Activated CD8-positive, alpha-beta memory T cell treated with anti-CD3 and anti-CD28 coated beads, Interleukin-2, amount 50 U/mL, for 4 hours (primary cell): ENCODE measurements at places on chromosomes 4 and X.

- no peak for DNase-seq
Observed at GRCh38 chr4:68907245-68907644, 44.4 kb downstream of the UGT2A3 start.

DNA sequence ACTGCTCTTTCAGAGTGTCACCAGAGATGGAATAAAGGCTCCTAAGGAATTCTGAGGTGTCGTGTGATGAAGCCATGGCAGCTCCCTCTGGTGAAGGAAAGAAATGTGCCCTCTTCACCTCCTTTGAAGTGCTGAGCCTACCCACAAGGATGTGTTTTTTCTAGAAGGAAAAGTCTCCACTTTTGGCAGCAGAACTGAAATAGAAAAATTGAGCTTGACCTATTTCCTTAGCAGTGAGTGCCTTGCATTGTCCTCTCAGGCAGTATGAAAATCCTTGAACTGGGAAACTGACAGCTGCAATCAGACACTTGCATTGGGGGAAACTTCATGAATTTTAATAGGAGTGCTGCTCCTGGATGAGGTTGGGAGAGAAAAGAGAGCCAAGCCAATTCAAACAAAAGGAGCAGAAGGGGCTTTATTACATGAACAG lies 95.2 kb downstream of the DCLK2 start:
- DNase-seq = no peak

DNA sequence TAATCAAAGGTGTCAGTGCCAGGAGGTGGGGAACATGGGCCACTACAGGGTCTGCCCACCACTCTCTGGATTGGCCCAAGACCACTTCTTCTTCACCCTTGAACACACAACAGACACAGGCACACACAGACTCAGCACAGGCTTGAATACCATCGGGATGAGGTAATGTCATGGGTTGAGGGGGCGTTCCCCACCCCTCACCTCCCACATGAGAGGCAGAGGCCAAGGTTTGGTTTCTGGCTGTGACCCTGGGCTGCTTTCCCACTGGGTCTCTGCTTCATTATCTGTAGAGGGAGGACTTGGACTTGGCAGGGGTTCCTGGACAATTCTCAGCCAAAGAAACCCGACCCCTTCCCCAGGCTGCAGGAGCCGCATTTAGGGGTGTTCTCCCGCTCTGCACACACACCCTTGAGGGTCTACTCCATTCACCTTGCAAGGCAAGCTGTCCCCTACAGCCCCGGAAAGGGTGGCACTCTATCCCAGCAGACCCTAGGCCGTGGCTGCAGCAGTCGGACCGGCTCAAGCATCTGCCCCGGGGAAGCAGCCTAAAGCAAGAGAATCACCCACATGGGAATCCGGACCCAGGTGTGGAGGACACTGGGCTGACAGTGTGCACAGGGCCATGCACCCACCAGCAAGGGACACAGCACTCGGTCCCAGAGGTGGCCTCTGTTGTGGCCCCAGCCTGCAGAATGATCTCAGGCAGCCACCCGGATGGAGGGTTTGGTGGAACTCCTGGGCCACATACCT lies 62.4 kb downstream of the TRMT44 start:
- no peak for DNase-seq

GRCh38 chrX:153791104-153791852 lies 2.9 kb downstream of the IDH3G start:
- no peak for DNase-seq

DNA sequence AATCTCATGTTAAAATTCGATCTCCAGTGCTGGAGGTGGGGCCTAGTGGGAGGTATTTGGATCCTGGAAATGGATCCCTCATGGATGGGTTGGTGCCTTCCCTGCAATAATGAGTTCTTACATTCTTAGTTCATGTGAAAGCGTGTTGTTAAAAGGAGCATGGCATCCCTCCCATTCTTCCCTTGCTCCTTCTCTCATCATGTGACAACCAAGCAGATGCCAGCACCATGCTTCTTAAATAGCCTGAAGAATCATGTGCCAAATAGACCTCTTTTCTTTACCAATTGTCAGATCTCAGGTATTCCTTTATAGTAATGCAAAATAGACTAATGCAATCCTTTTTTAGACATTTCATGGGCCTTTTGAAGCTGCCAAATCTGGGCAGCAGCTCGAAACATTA lies 29.0 kb upstream of the CLNK start:
- DNase-seq = no peak

GRCh38 chr4:109989044-109989443 lies 76.4 kb downstream of the EGF start:
- DNase-seq = no peak

DNA sequence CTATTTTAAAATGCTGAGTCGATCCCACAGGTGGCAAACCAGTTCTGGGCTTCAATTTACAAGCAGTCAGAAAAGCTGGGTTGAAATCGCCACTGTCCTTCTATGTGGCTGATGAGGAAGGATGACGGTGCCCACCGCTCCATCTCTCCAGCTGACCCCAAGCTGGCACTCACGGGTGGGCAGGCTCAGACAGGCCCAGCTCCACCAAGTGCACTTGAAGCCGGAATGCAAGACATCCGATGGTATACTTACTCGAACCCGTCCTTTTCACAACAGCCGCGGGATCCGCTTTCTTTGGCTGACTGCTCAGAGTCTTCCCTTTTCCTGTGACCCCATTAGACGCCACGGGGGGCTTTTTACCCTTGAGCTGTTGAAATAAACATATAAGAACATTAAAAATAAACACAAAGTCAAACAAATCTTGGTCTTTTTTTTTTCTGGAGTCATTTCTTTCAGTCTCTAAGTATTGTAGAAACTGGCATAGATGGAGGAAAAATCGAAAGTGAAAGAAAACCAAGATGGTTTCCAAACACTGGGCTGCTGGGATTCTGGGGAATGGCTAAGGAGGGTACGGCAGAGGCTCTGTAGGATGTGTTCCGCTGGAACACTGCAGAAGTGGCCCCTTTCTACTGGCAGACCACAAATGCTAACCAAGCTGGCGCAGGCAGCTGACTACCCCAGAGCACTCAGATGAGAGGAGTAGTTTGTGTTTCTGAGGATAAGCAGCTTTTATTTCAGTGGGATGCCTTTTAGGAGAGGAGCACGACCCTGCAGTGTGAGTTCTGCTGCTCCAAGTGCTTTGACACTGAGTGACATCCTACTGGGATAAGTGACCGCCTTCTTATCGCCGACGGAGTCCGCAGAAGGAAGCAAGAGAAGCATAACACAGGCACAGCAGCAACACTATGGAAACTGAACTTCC lies 160.9 kb downstream of the AFAP1 start:
- DNase-seq = no peak

- DNase-seq = no peak
Observed at GRCh38 chr4:16759931-16760582, 138.4 kb downstream of the LDB2 start.

DNA sequence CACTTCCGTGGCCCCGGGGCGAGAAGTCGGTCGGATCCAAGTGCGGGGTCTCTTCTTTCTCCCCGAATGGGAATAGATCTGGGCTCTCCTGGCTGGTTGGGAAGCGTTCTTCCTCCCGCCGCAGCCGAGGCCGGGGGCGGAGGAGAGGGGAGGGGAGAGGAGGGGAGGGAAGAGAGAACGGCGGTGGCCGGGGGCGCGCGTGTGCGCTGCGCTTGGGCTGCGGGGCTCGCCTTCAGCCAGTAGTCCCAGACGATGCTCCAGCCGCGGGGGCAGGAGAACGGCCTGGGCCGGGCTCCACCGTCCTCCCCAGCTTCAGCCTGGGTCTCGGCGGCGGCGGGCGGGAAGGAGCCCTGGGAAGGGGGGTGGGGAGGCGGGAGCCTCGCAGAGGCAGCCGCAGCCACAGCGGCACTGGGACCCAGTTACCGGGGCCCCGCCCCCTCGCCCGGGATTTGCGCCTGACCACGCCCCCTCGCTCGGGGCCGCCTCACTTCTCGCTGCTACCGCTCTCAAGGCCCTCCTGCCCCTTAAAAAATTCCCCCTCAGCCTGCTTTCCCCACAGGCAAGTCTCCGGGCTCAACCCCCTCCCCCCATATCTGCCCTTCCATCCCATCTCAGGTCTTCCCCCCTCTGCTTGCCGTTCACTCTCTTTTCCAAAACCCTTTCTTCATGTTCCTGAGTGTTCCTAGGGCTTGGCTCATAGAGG lies at the start of gene FGD1:
Gene FGD1, minus strand, starts transcription at position 421 of the 703 bp plus-strand sequence. CDS start 802 bp downstream, outside the sequence.
- DNase-seq = peak; percentile 55

DNA sequence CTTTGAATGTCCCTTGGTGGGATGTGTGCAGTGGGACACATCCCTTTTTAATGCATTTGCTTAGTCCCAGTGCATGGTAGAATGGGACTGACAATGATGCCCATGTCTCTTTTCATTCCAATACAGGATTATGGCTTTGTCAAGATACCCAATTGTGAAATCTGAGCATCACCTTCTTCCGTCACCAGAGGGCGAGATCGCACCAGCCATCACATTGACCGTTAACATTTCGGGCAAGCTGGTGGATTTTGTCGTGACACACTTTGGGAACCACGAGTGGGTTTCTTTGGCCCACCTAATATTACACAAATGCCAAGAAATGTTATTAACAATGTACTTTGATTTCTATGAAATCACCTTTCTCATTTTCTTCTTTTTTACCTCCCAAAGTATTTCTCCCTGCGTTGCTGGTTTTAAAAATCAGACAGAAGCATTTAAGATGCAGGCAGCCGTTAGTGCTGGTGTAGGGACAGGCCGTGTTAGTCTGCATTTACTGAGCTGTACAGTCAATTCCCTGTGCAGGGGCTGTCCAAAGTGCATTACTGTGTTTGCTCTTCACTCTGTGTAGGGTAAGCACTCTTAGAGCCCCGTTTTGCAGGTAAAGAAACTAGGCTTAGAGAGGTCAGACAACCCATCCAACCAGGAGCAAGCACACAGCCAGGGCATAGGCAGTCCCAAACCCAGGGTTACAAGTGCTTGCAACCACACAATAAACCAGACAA lies 46.5 kb downstream of the CWH43 start:
- no peak for DNase-seq

GRCh38 chrX:20063716-20064351 lies 52.9 kb downstream of the MAP7D2 start:
- DNase-seq = no peak

DNA sequence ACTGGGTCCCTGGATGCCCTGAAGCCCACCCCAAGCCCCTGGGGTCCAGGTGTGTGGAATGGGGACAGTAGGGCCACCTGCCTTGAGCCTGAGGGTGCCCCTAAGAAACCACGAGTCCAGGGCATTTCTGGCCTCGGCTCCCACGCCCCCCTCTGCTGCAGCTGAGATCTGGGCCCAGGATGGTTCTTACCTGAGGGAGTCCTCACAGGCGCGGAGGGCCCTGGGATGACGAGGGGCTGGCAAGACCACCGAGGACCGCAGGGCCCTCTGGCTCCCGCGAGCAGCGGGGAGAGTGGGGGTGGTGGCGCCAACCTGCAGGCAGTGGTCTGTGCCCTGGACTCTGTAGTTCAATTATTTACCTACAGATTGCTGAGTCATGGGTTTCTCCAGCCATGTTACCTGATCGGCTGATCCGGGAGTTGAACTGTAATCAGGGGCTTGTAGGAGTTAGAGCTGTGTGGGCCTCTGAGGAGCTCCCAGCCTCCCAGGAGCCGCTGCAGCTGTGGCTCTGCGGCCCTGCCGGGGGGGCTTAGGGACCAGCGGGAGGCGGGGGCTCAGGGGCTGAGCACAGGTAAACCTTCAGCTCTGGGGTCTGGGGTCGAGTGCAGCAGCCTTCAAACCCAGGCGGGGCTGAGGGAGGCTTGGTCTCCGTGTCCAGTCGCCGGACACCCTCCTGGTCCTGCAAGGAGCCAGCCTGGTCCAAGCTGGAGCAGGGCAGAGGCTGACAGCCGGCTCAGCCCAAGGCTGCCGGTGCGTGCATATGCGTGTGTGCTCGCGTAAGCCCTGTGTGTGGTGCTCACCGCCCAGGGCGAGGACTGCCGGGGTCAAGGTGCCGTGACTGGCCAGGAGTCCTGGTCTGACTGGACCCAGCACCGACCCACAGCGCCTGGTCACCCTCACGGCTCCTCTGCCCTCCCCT lies at the start of gene SLC26A1:
Gene SLC26A1, minus strand, starts transcription at position 294 of the 919 bp plus-strand sequence. CDS start 1,701 bp downstream, outside the sequence.
- DNase-seq = peak; percentile 12

DNA sequence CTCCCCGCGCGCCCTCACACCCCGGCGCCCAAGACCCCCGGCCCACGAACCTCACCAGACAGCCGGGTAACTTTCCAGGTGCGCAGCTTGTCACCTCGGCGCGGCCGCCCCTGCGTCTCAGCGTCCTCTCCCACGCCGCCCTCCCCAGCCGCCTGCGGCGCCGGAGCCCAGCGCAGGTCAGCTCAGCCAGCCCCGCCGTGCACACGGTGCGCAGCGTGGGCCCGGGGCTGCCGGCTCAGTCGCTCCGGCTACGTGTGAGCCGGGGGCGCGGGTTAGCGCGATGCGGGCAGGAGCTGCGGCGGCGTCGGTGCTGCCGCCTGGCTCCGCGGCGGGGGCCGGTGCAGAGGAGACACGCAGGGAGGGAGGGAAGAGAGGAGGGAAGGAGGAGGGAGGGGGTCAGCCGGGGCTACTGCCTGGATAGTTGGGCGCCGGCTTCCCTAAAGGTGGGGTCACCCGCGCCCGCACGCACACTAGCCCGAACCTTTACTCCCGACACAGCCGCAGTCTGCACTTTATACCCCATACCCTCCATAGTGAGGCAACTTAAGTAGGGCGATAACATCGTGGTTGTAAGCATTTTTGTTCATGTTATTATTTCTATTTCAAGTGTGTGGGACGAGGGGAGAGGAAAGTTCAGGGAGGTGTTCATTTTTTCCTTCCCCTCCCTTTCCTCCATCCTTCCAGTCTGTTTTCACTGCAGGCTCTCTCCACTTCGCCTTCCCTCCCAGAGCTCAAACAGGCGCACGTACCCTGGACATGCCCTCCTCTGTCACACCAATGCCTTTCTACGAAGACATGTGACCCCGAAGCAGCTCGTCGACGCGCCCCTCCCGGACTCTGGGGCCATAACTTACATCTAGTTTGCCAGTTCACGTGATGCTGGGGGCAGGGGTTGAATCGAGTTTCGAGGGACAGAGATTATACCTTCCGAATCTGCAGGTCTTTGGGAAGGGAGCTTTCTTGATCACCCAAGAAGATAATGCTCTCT lies at the start of gene PRKG2:
Gene PRKG2, minus strand, starts transcription at position 342 of the 988 bp plus-strand sequence. CDS start 10,175 bp downstream, outside the sequence.
- no peak for DNase-seq

GRCh38 chrX:135396109-135396508 lies 25.6 kb upstream of the SMIM10L2A start:
- no peak for DNase-seq
